Myocyte (in vitro differentiated cells): ENCODE measurements at places on chromosomes 1 and 21.

GRCh38 chr1:2840036-2840809 is 38.7 kb upstream of the TTC34 start:
- no peak for DNase-seq

- DNase-seq = peak; percentile 90
Measured at GRCh38 chr1:183023146-183023600, at the start of gene LAMC1. TSS of gene LAMC1 (plus strand) at chr1:183023420. CDS start at chr1:183023717, 297 bp downstream.

DNA sequence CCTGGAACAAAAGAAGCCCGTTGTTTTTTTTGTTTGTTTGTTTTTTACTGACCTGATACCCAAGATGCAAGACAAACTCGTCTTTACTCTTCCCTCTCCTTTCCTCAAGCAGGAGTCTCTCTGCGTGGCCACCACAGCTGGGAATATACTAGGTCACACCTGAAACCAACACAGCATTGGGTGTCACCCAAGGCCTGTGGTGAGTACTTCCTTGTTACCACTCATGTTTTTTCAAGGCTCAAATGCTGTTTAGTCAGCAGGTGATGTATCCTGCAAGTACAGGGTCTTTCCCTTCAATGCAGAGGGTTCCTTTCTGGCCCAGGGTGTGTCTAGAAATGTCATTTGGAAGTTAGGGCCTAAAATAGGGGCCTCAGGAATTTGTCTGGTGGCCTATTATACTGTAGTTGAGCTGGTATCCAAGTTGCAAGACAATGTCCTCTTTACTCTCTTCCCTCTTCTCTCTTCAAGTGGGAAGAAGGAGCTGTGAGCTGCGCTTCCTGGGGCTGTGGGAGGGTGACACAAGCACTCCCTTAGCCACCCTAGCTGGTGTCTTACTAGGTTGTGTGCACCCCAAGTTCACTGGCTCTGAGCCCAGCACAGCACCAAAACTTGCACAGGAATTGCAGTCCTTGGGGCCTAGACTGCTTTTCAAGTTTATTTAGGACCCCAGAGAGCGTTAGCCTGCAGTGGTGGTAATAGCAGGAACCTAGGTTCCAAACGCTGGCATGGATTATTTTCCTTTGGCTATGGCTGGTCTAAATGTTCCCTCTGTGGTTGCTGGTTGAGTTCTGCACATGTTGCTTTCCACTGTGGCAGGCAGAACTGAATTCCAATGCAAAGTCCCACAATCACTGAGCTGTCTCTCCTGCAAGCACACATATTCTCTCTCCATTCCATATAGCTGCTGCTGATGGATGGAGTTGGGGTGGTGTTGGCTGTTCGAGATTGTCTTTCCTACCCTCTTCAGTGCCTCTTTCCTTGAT is 91.4 kb upstream of the LYPLAL1 start:
- peak; percentile 56 for DNase-seq

DNA sequence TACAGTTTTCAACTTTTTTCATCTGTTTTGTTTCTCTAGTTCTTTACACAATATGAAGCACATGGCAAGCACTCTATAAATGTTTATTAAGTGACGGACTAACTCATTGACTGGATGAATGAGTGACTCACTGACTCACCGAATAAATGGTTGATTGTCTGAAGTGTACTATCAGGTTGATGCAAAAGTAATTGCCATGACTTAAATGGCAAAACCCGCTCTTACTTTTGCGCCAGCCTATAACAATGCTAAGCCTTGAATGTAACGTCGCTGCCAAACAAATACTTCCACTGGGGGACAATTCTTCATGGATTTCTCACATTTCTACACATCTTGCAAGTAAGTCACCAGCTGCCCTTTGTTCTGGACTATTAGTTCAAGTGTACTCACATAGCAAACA is 109.0 kb upstream of the KCTD3 start:
- DNase-seq = no peak

GRCh38 chr1:41673806-41674205 is 189.3 kb upstream of the EDN2 start:
- DNase-seq = no peak

GRCh38 chr21:14863745-14864210 is 201.0 kb downstream of the NRIP1 start:
- DNase-seq = no peak

GRCh38 chr1:10431070-10431730 is 967 bp downstream of the CENPS start:
- DNase-seq = no peak

- peak; percentile 69 for DNase-seq
Measured at GRCh38 chr1:155324717-155325602, 4.3 kb downstream of the RUSC1 start.

DNA sequence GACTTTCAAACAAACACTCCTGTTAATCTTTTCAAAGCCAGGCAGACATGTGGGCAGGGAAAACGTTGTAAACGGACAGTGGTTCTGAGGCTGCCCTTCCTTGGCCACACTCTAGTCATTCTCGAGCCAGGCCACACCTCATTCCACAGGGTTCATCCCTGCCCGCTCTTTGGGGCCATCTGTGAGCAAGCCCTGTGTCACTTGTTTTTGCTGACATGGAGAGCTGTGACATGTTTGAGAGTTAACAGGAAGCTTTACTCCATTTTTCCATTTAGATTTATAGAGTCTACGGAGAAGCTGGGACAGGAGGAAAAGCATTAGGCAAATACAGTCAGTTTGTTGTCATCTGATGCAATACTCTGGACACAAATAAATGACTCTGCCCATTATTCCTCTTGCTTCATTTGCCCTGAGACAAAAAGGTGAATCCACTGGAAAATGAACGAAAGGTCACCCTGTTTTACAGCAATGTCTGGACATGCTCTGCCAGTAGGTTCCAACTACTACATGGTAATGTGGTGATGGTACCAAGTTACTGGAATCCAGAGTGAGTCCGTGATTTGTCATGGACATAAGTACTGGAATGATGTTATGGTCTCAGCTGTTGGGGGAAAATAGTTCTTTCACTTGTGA is 126.9 kb downstream of the CLIC6 start:
- DNase-seq = peak; percentile 92

DNA sequence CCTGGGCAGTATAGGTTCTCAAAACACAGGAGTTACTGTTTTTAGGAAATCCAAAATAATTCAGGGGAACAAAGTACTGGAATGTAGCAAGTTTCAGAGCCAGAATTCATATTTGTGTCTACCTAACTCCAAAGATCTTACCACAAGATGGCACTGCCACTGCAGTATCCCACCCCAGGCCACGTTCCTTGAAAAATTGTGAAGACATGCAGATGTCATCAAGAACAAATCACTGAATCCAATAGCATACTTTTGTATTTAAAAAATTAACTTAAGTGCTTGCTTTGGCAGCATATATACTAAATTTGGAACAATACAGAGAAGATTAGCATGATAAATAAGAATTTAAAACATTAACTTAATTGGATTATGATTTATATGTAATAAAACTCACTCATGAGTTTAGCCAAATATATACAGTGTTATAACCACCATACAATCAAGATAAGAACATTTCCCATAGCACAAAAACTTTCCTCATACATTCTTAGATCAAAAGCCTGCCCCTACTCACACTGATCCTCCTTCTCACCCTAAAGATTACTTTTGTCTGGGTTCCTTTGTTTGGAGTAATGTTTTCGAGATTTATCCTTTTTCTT is 209.9 kb downstream of the FAF1 start:
- DNase-seq = peak; percentile 49

GRCh38 chr1:6731905-6732304 is 30.3 kb upstream of the DNAJC11 start:
- DNase-seq = no peak

- no peak for DNase-seq
Measured at GRCh38 chr21:18940791-18941190, 537.2 kb upstream of the TMPRSS15 start.

- peak; percentile 7 for DNase-seq
Measured at GRCh38 chr1:145747398-145748247, 28.3 kb downstream of the CD160 start.

- peak; percentile 88 for DNase-seq
Measured at GRCh38 chr1:63731117-63732043, 42.4 kb upstream of the ROR1 start.

DNA sequence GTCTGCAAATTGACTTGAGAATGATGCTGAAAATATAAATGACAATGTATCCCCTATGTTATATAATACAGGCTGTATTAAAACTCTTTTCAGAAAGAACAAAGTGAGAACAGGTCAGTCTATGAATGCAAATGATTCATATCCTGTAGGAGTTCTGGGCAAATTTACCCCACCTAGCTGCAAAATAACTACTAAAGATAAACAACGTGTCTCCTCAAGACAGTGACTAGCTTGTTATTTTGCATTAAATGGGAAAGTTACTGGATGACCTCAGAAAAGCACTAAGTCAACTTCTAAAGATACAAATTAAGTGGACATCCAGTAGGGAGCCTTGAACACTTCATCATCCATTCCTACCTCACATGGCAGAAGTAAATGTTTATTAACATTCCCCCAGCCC is 11.1 kb downstream of the RNF19B start:
- no peak for DNase-seq

DNA sequence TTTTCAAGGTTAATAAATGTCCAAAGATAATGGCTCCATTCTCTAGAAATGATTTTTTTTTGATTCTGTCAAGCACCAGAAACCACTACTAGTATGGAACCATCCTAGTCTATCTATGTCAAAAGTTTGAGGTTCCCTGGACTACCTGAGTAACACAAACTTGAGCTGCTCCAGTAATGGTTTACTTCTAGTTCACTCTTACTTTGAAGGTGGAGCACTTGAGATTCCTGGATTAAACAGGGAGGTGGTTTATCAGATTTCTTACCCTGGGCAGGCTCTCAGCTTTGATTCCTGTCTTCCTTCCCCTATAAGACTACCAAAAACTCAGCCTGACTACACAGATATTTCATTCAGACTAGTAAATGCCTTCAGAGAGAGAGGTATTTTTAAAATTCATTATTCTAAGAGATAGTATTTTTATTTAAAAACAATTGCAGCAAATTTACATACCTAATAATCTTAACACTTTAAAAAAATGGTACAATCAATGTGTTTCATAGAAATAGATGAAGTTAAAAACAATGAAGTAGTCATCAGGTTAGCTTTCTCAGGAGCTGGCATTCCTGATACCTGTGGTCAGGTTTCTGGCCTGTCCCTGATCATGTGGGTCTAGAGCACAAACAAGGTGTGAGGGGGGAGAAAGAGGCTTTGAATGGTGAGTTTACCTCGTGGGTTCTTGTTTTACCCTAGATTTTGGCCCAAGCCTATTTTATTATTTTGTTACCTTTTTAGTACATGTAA is 23.4 kb downstream of the PHC2 start:
- DNase-seq = no peak

- DNase-seq = no peak
Measured at GRCh38 chr1:70627910-70628309, 216.8 kb downstream of the CTH start.

GRCh38 chr1:20151906-20152598 is 12.9 kb downstream of the PLA2G2F start:
- DNase-seq = peak; percentile 71

DNA sequence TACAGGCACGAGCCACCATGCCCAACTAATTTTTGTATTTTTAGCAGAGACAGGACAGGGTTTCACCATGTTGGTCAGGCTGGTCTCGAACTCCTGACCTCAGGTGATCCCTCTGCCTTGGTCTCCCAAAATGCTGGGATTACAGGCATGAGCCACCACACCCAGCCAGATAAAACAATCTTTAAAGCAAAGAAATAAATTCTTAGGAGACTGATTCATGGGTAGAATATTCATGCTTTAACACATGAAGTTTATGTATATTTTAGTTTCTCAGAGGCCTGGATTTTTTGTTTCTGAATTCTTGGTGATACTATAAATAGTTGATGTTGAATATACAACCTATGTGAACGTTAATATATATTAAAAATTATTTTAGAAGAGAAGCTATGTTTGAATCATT is 127.4 kb upstream of the KIAA1614 start:
- no peak for DNase-seq

DNA sequence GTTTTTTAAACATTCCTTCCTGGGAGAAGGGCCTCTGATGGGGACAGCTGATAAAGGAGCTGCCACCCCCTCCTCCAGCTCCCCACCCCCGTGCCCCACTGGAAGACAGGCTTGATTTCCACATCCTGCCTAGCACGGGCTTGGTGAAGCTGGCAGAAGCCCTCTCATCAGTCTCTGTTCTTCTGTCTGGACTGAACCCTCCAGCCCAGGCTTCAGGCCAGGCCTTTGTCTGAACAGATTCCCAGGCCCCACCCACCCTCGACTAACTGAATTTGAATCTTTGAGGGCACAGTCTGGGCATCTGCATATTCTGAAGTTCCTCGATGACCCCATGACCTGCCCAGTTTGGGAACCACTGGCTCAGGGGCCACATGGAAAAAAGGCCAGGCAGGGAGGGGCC is 75.3 kb downstream of the CD58 start:
- DNase-seq = no peak

DNA sequence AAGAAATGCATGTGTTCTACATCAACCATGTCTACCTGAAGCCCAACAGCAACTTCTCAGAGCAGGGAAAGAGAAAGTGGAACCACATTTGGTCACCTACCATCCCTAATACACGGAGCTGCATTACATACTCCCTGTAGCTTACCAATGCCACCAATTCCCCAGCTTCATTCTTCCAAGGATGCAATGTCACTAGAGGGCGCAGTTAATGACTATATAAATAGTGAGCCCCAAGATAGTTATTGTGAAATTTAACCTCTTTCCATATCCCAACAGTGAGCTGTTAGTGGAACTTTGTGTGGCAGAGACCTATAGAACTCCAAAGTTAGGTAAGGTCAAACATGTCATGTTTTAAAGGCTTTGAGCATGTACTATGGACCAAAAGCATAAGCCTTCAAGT is 618.3 kb downstream of the SMYD3 start:
- DNase-seq = no peak

DNA sequence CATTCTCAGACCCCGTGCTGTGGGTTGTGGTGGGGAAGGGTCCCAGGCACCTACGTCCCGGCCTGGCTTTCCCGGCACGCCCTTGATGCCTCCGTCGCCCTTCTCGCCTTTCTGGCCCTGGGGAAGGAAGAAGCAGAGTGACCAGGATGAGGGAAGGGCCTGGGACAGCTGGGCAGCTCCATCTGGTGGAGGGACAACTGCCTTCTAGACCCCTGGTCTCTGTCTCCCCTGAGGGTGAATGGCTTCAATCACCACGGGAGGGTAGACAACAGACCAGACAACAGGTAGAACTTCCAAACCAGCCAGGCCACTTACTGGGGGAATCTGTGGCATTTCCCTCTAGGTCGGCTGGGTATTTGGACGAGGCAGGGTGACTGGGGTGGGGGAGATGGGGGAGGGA is 11.9 kb downstream of the COL16A1 start:
- no peak for DNase-seq

- DNase-seq = peak; percentile 22
Measured at GRCh38 chr1:175742790-175743459, 470 bp downstream of the TNR start.

- no peak for DNase-seq
Measured at GRCh38 chr1:147760481-147761260, at the start of gene GJA5. TSS of gene GJA5 (minus strand) at chr1:147760602. CDS start at chr1:147759238, 1,364 bp downstream.

DNA sequence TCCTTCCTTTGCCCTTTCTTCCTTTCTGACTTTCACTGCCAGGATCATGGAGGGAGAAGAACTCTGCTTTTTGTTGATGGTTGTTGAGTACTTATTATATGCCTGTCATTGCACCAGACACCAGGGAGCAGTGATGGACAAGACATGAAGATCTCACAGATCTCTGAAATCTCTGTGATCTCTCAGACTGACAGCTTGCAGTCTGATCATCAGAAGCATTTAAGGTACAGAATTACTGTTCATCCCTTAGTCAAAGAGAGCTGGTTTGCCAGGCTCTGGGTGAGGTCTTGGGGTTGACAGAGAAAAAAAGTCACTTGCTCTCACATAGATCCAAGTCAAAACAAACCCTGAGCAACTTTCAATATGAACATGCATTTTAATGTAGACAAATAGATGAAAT is 299.5 kb upstream of the FMN2 start:
- no peak for DNase-seq
